ENCODE measurements at places on chromosomes 2 and 18.

DNA sequence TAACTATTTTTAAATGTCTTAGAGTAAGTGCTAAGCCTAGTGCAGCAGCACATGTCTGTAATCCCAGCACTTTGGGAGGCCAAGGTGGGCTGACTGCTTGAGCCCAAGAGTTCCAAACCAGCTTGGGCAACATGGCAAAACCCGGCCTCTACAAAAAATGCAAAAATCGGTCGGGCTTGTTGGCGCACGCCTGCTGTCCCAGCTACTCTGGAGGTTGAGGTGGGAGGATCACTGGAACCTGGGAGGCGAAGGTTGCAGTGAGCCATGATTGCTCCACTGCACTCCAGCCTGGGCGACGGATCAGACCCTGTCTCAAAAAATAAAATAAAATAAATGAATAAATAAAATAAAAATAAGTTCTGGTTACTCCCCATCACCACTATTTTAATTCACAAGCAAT lies 783.4 kb downstream of the ERBB4 start:
- DNase-seq, result no peak

DNA sequence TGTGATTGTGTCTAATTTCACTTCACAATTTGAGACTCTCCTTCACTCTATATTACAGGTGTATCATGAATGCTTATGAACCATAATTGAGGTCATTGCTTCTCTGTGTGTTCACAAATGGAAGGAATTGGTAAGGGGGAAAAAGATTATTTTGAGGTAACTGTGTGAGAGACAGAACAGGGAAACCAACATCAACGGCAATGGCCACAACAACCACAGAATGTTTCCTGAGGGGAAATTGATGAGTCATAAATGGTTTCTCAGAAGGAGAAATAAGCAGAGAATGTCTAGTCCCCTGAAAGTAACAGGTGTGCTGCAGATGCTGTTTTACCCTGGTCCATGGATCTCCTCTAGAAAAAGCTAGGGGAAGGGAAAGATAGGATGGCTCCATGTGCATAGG lies 361.2 kb upstream of the GALNT5 start:
- DNase-seq, result no peak

GRCh38 chr2:166135152-166135848 lies 7.5 kb upstream of the SCN1A start:
- DNase-seq, result no peak

DNA sequence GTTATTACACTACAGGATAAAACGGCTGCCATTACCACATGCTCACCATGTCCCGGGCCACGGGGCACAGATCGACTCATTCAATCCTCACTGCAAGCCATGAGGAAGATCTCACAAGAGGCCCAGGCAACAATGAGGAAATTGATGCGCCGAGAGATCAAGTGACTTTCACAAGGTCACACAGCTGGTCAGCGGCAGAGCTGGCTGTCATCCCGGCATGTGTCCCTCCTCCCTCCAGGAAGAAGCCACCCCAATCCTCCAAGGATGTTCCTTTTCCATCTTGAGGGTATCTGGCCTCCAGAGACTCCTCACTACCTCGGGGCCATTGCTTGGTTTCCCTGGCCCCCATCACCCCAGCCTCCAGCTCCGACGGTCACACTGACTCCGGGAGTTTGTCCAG lies 65.3 kb upstream of the GLI2 start:
- no peak for DNase-seq

GRCh38 chr2:216315802-216316603 lies 56.3 kb downstream of the MARCHF4 start:
- DNase-seq, result peak; percentile 97

- no peak for DNase-seq
Measured at GRCh38 chr2:32289165-32289999, 11.7 kb downstream of the YIPF4 start.

DNA sequence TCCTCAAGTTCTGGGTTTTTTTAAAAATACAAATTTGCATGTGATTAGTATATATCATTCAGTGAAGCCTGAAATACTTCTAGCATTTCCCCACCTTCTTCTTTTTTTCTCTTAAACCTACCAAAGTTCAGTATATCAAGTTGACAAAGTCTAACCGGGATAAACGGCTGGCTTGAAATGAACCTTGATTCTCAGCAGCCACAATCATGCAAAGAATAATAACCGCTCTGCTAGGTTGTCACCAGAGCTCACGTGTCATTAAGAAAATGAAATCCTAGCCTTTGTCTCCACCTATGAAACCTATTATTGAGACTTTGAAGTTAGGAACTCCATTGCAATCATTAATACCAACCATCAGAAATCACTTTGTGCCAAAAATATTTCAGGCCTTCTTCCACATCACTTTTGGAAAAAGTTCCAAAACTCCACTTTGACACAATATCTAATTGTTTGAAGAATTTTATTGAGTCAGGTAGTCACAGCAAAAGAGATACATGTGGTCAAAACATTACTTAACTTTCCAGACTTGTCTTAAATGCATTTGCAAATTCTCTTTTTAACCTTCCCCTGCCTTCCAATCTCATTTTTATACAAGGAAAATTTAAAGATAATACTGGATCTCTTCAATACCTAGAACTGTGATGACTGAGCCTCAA lies 285.6 kb upstream of the ACVR2A start:
- no peak for DNase-seq

DNA sequence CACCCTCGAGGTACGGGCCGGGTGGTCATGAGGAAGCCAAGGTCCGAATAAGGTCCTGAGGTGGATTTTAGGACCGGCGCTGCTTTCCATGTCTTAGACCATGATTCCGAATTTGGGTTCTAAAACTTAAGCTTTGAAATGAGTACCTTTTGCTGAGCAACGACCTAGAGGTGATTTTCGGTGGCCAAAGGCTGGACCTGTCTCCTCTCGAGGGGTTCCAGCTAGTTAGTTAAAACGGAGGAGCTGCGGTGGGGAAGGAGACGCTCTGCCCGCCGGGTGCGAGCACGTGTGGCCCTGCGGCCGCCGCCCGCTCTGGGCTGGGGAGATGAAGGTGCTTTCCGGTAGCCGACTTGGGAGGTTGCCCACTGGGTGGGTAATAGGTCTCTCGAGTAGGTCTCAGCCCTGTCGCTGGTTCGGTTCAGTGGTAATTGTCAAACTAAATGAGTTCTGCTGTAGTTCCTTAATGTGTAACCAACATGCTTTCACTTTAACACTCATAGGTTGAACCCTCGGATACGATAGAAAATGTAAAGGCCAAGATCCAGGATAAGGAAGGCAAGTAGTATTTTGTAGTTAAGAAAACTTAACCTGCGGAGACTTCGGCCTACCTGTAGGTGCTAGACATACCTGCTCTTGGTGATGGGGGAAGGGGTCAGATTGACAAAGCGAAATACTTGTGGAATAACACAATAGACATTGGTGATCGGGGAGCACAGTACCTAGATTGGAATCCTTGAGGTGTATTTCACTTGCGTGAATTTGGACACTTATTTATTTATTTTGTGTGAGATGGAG lies 572 bp downstream of the RPS27A start:
- no peak for DNase-seq

DNA sequence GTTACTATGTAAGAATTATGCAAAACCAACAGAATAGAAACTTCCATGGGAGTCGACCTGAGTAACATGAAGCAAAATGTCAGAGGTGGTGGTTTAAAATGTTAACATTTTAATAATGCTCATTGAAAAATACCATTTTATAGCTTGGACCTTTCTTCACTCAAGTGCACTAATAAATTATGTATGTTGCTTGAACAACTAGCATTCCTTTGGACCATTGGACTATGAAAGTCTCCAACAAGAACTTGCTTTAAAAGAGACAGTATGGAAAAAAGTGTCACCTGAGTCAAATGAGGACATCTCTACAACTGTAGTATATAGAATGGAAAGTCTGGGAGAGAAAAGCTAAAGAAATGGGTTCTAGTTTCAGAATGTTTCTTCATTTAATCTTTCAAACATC lies 51.9 kb downstream of the GLS start:
- no peak for DNase-seq

- DNase-seq, result no peak
Measured at GRCh38 chr2:238467792-238468191, 41.1 kb downstream of the ASB1 start.

- no peak for DNase-seq
Measured at GRCh38 chr2:133835821-133836619, 267.8 kb upstream of the NCKAP5 start.

DNA sequence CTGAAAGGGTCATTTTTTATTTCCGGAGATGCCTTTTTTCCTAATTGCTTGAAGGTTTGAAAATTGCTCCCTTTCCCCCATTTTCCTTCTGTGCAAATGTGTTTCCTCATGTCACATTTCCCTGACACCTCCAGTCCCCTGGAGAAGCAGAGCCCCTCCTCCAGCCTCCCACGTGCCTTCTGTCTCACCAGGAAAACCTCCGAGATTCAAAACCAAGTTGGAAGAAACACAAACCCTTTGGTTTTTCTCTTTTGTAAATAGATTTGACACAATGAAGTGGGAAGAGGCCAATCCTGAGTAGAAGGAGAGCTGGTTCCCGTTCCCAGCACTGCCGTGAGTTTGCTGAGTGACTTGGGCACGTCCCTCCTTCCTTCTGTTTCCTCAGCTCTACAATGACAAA lies 125.4 kb upstream of the MYCN start:
- no peak for DNase-seq

DNA sequence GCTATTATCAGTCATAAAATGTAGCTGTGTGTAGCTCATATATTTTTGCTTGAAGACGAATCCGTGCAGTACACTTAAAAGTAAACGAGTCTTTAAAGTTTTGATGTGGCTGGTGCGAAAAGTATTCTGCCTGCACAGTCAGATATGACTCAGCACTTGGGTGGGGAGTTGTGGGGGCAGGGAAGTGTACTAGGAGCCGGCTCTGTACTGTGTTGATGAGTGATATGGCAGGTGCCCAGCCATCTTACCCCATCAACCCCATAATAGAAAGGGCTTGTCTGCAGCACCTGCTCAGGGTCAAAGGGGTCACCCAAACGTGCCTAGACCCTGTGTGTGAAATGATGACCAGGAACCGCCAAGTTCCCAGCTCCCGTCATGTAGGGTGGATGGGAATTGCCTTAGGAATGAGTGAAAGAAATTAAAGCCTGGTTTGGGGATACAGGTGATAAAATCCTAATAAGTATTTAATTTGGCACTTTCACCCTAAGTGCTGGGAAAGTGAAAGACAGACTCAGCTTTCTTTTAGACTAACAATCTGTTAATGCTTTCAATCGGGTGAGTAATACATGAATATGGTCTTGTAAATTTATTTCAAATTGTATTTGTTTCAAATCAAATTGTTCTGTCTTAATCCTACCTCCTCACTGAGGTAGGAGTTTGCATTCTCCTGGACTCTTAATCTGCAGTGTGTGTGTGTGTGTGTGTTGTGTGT lies 48.0 kb downstream of the BCL2L11 start:
- DNase-seq, result peak; percentile 77

DNA sequence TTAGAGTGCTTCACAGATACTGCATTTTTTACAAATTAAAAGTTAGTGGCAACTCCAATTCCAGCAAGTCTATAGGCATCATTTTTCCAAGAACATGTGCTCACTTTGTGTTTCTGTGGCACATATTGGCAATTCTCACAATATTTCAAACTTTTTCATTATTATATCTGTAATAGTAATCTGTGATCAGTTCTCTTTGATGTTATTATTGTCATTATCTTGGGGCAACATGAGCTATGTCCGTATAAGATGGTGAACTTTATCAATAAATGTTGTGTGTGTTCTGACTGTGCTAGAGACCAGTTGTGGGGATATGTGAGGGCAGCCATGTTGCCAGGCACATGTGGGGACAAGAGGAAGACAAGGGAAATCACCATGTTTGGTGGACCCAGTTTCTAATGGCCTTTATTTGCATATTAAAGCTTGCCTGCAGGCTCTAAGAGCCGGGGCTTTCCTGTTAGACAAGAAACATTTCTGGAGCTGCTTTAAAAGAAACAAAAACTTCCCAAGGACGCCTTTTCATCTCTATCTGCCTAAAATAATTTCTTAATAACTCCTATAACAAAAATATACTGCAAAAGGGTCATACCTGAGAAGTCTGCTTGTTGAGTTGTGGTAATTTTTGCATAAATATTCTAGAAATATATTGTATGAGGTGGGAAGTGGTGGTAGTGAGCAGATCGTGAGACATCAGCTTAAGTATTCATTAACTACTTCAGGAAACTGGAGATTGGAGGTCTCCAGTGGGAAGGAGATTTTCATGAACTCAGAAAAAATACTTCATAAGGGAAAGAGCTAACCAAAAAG lies 37.2 kb downstream of the KYNU start:
- no peak for DNase-seq

GRCh38 chr2:129793431-129793902 lies 186.0 kb upstream of the RAB6C start:
- peak; percentile 66 for DNase-seq

- no peak for DNase-seq
Measured at GRCh38 chr2:105325389-105325963, 4.1 kb downstream of the TGFBRAP1 start.

DNA sequence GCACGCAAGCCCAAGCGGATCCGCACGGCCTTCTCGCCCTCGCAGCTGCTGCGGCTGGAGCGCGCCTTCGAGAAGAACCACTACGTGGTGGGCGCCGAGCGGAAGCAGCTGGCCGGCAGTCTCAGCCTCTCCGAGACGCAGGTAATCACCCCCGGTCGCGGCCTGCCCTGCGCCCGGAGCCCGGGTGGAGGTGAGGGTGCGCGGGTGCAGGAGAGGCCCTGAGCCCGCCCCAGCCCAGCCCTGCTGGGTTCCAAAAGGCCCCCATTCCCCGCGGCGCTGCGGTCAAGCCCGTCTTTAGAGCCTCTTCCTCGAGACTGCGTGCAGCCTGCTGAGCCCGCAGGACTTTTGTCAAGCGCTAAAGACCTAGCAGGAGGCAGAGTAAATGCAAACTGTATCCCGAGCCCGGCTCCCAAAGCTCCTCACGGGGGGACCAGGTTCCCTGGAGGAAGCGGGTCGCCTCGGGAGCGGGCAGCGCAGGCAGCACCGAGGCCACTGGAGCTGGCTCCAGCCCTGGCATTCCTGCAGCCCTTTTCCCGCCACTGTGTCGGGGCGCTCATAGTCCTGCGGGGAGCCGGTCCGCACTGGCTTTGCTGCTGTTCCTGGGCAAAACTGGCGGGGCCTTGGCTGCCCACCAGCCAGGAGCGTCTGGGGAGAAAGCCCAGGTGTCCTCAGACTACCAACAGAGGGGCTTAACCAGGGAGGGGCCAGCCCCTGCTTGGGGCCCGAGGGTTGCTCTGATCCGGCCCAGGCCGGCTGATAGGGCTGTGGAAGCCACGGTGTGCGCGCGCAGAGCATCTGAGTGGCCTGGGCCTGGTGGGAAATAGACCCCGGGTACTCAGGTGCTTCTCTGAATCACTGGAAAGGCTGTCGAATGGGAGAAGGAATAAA lies 7.3 kb downstream of the EMX1 start:
- peak; percentile 62 for DNase-seq

Data from islet precursor cell (in vitro differentiated cells).